ENCODE measurements at places on chromosomes 13 and 19. TPM values are rescaled to one million over a fixed set of nuclear protein-coding genes. Genes with fewer than 3 reads are reported as not detected.

GRCh38 chr19:21789466-21790085 lies 22.2 kb upstream of the ZNF100 start:
- no peaks in the 10 kb centered on the region for H3K36me3 ChIP-seq
- no peaks in the 10 kb centered on the region for H3K4me1 ChIP-seq
- H3K27me3 ChIP-seq = no peaks in the 10 kb centered on the region
- DNase-seq = no peak
- no peak overlapping the region for H3K27ac ChIP-seq

The TGDS gene
- total RNA-seq = 6.6 TPM

- H3K4me1 ChIP-seq = peaks cover 8% of the 10 kb centered on the region
- H3K27me3 ChIP-seq = no peaks in the 10 kb centered on the region
- no peak for DNase-seq
Measured at GRCh38 chr13:77919921-77920294, 1.3 kb upstream of the EDNRB start.

GRCh38 chr19:43332058-43332922 lies 21.2 kb upstream of the CD177 start:
- H3K27me3 ChIP-seq = no peaks in the 10 kb centered on the region
- DNase-seq = no peak
- no peaks in the 10 kb centered on the region for H3K4me1 ChIP-seq
- H3K27ac ChIP-seq = no peak overlapping the region

GRCh38 chr19:369876-370275 lies 25.3 kb upstream of the MIER2 start:
- H3K27ac ChIP-seq = no peak overlapping the region

The OR7D2 gene
- total RNA-seq = 0.57 TPM

DNA sequence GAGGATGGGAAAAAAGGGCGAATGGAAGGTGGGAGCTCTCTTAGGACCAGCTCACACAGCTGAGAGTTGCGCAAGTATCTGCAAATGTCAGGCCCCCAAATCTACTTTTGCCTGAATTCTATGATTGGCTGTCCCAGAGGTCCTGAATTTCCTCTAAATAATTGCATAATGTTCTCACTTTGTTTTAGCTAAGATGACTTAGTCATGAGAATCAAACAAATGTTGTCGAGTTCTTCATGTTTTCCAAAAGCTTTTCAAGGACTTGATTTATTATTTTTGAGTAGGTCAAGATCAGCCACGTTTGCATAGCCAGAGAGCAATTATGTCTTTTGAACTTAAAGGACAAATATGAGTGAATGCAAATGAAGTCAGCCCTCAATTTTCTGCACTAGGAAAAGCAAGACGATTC lies 246.6 kb upstream of the MAB21L1 start:
- no peaks in the 10 kb centered on the region for H3K27me3 ChIP-seq
- DNase-seq = no peak
- H3K27ac ChIP-seq = no peak overlapping the region
- no peak overlapping the region for H3K4me3 ChIP-seq
- peaks cover 20% of the 10 kb centered on the region for H3K4me1 ChIP-seq

The FCER2 gene
- total RNA-seq = 2.9 TPM

The METTL21C gene
- not detected for total RNA-seq

The LACC1 gene
- total RNA-seq = 18.1 TPM

The ONECUT3 gene
- total RNA-seq = not detected

All from upper lobe of left lung (tissue), 6 donors.